ENCODE measurements at places on chromosomes 4 and X.

DNA sequence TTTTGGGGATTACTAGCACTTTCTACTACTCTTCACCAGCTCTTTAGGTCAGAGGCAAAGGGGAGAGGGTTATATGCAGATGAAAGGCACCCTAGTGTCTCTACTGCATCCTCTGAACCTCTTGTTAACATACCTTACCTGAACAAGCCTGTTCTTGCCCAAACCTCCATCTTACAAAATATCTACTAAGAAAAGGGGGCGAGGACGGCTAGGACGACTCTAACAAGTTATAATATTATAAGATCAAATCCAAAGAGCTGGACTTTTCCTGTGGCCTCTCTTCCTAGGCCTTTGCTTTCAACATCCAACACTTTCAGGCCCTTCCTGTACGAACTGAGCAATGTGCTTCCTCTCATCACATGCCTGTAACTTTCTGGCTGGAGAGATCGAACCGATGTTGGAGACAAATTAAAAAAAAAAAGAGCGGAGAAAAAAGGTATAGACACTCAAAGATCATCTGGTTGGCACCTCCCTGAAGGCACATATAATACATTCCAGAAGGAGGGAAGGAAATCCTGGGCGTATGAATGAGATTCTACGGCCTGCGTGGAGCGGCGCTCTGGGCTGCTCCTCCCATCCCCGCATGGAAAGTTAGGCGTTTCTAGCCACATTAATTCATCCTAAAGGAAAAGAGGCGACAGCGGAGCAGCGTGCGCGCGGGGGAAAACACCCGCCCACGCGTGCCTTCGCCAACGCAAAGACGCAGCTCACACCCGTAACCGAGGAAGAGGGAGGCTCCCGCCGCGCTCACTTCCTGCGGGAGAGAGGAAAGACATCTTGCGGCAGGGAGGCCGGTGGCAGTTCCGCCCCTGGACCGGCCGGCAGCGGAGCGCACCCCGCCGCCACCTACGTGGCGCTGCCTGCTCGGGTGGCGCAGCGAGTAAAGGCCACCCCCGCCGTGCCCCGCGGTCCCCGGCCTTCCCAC, 808 bp downstream of the PRDM5 start:
- DNase-seq = peak; percentile 56

DNA sequence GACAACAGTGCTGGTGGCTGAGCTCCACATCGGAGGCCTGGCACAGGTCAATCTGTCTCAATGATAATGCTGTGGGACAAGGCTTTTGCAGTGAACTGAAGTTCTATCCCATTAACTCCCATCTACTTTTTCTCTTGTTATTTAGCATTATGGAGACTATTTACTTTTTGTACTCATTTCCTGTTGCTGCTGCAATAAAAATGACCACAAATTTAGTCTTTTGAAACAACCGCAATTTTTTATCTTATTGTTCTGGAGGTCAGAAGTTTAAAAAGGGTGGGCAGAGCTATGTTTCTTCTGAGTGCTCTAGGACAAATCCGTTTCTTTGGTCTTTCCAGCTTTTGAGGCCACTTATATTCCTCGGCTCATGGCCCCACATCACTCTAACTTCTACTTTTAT, 111.0 kb upstream of the PITX2 start:
- no peak for DNase-seq

- DNase-seq = no peak
Measured at GRCh38 chrX:110267874-110268273, 50.0 kb downstream of the AMMECR1 start.

GRCh38 chr4:79281566-79282359, 44.1 kb downstream of the NAA11 start:
- no peak for DNase-seq

DNA sequence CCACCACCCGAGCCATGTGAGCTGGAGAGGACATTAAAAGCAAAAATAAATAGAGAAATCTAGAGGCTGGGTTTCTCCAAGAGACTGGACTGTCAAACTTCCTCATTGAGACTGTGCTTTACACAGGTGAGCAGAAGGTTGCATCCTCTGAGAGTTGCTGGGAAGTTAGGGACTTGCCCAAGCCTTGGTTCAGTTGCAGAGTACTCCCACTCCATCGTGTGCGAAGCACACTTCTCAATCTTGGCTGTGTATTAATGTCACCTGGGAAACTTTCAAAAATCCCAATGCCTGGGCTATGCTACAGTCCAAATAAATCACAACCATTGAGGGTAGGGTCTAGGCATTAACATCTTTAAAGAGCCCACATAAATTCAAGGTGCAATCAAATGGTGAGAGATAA, 89.2 kb downstream of the ZNF330 start:
- no peak for DNase-seq

DNA sequence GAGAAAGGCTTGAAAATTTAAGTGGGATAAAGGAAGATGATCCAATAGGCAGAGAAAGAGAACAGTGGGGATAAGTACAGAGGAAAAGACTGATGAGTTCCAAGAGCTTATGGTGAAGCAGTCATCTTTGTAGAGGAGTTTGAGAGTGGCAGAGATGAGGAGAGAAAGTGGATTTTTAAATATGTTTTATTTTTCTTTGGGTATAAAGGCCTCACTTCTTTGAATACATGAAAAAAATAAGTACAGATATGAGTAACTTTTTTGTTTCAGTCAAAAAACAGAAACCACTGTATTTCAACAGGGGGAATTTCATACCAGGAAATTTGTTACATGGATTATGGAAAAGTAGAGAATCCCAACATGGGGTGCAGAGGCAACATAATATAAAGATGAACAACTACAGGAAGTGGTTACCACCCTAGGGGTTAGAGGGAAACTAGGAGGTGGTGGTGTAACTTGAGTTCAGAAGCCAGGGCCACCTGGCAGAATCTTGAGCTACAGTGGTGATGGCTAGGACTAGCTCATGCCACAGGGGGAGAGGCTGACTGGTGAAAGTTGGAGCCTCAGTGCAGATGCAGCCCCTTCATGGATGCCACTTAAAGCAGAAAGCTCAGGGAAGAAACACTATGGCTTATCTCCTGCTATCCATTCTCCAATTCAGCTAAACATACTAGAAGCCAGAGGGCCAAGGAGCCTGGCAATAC, 3.4 kb upstream of the CYBB start:
- DNase-seq = no peak

DNA sequence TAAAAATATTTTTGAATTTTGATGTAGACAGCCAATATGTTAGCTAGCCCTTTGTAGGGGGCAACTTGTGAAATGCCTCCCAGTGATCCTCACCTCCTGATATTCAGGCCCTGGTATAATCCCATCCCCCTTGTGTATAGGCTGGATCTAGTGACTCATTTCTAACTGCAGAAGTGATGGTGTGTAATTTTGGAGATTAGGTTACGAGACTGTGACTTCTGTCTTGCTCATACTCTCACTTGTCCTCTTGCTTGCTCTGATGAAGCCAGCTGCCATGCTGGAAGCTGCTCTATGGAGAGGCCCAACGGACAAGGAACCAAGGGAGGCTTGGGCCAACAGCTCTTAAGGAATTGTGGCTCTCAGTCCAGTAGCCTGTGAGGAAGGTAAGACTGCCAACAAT, 61.7 kb downstream of the GPR82 start:
- no peak for DNase-seq

GRCh38 chrX:78357342-78358055, 30.1 kb upstream of the CYSLTR1 start:
- no peak for DNase-seq

DNA sequence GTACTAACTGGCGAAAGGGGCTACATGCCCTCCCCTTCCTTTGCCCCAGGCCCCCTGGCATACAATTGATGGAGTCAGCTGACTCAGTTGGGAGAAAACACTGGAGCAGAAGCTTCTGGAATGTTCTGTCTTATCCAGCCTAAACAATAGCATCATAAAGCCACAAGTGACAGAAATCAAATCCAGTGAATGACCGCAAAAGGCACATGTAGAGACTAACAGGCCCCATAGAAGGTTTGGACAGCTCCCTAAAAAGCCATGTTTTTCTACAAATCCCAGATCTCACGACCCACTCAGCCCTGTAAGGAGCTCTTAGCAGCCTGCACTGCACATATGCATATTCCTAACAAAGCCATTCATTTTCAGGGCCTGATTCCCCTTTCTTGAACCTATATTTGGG, 25.1 kb downstream of the SCARB2 start:
- DNase-seq = no peak
